AG10803 (cell line): ENCODE measurements at places on chromosomes 16 and 17.

- no peak for DNase-seq
These were observed 2.9 kb downstream of the SPATA32 start for GRCh38 chr17:45258981-45259380.

- DNase-seq, result no peak
These were observed 32.0 kb downstream of the SPNS3 start for GRCh38 chr17:4465786-4466185.

GRCh38 chr17:16354585-16354984 is 1.3 kb upstream of the CENPV start:
- no peak for DNase-seq

GRCh38 chr16:61412562-61412961 is 623.7 kb downstream of the CDH8 start:
- DNase-seq, result no peak

DNA sequence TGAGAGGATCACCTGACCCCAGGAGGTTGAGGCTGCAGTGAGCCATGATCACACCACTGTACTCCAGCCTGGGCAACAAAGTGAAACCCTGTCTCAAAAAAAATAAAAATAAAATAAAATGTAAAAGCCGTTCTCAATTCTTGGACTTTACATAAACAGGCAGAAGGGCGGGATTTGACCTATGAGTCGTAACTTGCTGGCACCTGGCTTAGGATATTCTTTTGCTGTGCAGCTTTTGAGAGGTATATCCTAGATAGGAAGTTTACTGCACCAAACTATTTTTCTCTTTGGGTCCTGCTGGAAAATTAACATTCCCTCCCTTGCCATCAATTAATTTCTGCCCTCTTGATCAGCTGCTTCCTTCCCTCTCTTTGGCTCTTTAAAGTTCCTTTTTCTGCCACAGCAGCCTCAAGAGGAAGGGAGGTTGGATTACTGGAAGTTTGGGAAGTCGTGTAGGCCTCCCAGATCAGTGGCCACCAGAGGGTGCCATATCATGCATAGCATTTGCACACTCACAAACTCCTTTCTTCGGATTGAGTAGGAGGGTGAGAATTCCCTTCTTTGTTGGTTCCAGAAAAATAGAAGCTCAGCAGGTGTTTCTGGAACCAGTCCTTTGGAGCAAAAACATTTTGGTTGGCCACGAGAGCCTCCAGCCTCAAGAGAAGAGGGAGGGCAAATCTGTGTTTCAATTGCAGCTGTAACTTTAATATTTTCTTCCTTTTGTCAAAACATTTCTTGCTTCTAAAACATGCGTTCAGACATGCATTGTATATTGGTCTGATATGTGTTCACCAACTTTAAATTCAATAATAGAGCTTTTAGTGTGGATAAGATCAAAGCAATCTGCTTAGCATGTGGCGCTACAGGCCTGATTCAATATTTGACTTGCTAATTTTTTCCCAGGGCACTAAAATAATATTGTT is 147.3 kb downstream of the CCDC182 start:
- DNase-seq, result peak; percentile 74

DNA sequence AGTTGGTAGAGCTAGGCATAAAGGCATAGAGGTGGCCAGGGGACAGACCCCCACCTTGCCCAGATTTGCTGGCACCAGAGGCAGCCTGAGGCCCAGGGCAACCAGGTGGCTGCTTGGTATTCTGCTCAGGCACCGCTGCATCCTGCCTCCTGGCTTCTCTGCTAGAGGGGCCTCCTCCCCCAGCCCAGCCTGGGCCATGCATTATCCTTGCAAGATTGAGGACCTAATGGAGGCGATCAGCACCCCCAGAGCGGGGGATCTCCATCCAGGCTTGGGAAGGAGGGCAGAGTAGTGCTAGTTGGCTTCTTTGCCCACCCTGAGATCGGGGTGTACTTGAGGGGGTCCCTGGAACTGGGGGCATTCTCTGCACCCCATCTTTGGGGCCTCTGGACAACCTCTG is 23.8 kb downstream of the CDK5RAP3 start:
- no peak for DNase-seq

DNA sequence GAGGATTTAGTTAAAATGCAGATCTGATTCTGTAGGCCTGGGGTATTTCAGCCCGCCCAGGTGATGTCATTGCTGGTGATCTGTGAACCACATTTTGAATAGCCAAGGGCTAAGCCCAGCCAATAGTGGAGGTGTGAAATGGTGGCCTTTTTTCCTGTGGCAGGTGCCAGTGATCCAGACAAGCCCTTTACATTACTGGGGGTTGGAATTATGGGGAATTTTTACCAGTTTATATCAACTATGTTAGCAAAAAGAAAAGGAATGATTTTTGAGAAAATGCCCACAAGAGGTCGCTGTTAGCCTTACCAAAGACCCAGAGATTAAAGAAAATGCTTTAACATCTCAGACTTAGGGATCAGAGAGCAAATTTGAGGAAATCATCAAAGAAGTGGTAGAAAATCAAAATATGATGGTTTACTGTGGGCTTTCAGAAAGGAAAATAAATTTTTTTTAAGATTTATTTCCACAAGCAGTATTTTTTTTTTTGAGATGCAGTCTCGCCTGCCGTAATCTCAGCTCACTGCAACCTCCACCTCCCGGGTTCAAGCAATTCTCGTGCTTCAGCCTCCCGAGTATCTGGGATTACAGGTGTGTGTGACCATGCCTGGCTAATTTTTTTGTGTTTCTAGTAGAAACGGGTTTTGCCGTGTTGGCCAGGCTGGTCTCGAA is 3.9 kb downstream of the VPS35L start:
- peak; percentile 69 for DNase-seq

GRCh38 chr16:30972872-30973271 is 12.1 kb upstream of the HSD3B7 start:
- no peak for DNase-seq

DNA sequence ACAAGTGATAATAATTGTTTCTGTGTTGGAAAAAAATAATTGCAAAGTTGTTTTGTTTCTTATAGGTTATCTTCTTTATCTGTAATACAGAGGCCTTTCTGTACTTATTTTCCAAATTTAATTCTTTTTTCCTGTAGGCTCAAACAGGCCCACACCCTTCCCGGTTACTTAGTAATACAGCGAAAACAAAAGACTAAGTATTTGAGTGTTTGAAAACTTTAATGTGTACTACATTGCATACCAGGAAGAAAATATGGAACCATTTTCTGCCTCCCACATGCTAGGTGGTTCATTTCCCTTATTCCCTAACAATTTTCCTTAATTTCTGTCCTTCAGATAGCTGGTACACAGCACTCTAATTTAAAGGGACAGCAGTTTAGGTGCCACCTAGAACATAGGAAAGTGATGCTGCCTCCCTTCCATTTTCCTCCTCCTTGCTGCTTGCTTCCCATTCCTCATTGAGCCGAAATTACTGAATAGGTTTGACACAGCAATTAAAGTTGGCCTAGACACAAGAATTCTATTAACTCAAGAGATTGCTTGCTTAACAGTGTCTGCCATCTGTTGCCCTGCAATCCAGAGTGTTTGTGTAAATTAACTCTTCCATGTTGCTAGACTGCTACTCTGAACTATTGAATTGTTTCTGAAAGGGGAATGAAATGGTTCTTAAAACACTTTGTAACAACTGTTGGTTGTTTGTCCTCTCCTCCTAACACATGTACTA is 24.2 kb downstream of the CYB5B start:
- peak; percentile 90 for DNase-seq

GRCh38 chr17:42821176-42821575 is 2.9 kb downstream of the BECN1 start:
- no peak for DNase-seq

DNA sequence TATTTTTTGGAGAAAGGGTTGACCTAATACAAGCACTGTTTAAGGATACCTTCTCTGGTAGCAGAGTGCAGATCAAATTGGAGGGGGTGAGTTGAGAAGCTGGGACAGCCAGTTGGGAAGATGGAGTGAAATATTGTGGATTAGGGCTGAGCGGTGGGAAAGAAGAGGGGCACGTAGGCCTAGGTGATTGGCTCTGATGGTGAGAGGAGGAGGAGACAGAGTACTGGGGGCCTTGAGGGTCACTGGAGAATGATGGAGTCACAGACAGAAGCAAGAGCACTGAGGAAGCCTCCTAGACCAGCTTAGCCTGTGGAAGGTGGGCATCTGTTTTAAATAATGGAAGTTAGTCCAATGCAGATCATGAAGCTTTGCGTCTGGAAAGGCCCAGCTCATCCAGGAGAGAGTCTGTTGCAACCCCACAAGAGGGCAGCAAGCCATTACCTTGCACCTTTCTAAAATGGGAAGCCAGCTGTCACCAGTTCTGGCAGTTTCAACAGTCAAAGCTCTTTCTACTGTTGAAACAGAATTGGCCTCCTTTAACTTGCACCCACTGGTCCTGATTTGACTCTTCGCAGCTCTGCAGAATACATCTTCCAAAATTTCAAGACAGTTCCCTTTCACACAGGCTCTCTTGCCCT is 11.8 kb downstream of the SLC9A5 start:
- DNase-seq, result peak; percentile 75

DNA sequence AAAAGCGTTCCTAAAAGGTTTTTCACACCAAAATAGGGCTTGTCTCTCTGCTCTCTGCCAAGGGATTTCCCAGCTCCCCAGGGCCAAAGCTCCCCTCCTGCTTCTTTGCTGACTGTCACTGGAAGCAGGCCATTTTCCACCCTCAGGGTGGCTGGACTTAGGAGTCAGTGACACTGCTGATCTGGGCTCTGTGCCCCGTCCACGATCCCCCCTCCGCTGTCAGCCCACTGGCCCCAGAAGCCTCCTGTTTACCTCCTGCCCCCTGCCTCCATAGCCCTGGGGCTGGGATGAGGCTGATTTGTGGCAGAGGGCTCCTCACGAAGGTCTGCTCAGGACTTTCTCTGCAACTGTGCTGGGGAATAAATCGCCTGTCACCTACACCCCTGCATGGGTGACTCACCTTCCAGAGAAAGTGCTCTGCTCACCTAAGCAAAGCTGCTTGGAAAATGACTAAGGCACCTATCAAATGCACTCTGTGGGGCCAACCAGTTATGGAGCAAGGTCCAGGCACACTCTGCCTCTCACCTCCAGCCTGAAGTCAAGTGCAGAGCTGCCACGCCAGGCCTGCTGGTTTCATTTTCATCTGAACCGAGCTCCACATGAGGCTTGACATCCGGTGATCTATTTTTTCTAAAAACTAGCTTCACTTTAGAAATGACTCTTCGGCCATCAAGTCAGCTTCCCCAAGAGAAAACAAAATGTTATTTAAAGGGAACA is 4.9 kb downstream of the MAP3K14 start:
- DNase-seq, result peak; percentile 49

GRCh38 chr17:60652454-60653247 is 25.0 kb upstream of the BCAS3 start:
- DNase-seq, result no peak

- DNase-seq, result no peak
These were observed 2.8 kb upstream of the CACNG1 start for GRCh38 chr17:67041531-67041930.

GRCh38 chr17:205148-205669 is 23.8 kb upstream of the DOC2B start:
- no peak for DNase-seq

- no peak for DNase-seq
These were observed 36.3 kb downstream of the SPECC1 start for GRCh38 chr17:20045476-20045875.

- DNase-seq, result no peak
These were observed at the start of gene HS3ST6 for GRCh38 chr16:1918351-1919326. Gene HS3ST6 (minus strand): TSS chr16:1918415. CDS start chr16:1918323, 92 bp downstream.

- DNase-seq, result no peak
These were observed 64.3 kb downstream of the CENPV start for GRCh38 chr17:16288860-16289571.

DNA sequence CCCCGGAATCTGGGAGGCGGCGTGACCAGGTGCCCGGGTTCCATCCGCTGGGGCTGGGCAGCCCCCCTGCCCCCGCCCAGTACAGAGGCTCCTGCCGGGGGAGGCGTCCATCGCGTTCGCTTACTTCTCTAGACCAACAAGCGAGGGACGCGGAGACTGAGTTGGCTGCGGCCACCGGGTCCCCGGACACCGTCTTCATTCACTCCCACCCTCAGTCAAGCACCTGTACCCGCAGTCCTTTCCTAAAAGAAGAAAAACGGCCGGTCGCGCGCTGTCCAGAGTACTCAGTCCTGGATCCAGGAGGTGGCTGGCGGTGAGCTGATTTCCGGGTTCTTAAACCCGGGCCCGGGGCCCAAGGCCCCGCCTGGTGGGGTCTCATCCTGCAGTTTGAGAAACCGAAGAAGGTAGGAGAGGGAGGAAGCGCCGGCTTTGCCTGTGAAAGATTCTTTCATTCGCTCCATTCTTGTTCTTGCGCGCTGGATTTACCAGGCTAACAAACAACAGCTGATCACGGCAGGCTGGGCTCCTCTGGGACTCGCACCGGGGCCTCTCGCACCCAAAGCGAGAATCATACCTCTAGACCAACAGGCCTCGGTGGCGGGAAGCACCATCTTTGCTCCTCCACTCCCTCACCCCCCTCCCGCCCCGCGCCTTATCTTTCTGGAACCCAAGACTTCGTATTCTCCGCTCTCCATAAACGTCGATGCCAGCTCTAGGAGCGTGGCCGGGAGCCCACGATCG is 17.4 kb upstream of the OR1F1 start:
- DNase-seq, result no peak

GRCh38 chr17:36720131-36720530 is 118.7 kb downstream of the MRM1 start:
- DNase-seq, result no peak

DNA sequence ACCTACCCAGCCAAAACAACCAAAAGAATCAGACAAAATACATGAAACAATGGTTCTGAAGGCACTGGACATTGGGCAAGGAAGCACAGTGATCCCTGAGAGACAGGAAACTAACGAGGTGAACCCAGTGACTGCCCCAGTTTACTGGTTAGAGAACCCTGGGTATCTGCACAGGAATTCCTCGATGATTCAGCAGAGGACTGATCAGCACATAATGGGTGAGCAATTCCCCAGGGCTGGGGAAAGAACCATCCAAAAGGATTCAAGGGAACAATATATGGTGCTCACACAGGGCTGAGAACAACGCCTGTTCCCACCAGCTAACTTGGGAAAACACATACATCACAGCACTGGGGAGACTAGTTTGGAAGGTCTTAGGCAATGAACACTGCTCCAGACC is 167.2 kb downstream of the PARN start:
- DNase-seq, result no peak

DNA sequence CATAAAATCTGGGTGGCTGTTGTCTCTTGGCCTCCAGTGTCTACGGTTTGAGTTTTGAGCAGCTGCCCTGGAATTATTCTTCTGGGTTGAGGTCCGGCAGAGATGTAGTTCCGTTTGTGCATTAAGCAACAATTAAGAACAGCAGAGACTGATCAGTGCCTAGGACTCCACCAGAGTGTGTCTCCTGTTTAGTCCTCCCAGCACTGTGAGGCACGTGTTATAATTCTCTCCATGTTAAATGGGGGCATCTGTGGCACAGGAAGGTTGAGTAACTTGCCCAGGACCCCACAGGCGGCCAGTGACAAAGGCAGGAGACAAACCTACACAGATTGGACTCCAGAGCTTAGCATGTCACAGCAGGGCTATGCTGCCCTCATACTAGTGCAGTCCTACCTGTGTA is 225.1 kb downstream of the CBLN1 start:
- no peak for DNase-seq

- DNase-seq, result no peak
These were observed 28.6 kb downstream of the C16orf74 start for GRCh38 chr16:85722128-85722893.

GRCh38 chr16:67055712-67056487 is 27.0 kb downstream of the CBFB start:
- peak; percentile 94 for DNase-seq
